Stimulated activated CD8-positive, alpha-beta memory T cell treated with anti-CD3 and anti-CD28 coated beads, Interleukin-7, amount 100 ng/mL, for 1 hour (primary cell): ENCODE measurements at places on chromosomes 1 and 21.
A peak's percentile ranks its signal among the peaks of the same experiment; 100 is the strongest.

- DNase-seq, result no peak
These were observed 289.5 kb upstream of the SGIP1 start for GRCh38 chr1:66244429-66244828.

DNA sequence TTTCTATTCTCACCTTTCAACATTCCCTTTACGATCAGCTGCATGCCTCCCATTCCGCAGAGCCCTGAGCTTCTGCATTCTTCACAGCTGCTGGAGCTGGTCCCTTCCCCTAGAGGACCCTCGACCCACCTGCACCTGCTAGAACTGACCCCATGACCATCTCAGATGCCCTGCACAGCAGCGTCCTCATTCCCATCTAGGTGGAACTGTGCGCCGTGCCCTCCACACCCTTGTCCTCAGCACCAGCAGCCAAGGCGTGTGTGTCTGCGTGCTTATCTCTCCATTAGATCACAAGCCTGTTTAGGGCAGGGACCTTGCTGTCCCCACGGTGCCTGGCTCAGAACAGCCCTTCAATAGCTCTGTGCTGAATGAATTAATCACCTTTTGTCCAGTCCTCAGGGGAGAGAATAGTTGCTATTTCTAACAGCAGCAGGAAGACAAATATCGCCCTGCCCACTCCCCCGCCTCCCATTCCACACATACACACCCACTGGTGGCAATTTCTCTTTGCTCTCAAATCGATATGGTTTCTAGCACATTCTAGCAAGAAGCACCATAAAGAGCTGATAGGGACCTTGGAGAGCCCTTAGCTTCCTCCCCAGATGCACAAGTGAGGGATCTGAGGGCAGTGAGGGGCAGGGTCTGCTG is 61.7 kb downstream of the KCNN3 start:
- DNase-seq, result no peak

GRCh38 chr1:221734187-221734586 is 7.7 kb downstream of the DUSP10 start:
- no peak for DNase-seq

- DNase-seq, result no peak
These were observed 93.5 kb downstream of the PRKAB2 start for GRCh38 chr1:147078606-147079399.

GRCh38 chr1:160645386-160646130 is 1.3 kb downstream of the SLAMF1 start:
- no peak for DNase-seq

GRCh38 chr1:78005755-78006154 is 1.0 kb downstream of the DNAJB4 start:
- no peak for DNase-seq

DNA sequence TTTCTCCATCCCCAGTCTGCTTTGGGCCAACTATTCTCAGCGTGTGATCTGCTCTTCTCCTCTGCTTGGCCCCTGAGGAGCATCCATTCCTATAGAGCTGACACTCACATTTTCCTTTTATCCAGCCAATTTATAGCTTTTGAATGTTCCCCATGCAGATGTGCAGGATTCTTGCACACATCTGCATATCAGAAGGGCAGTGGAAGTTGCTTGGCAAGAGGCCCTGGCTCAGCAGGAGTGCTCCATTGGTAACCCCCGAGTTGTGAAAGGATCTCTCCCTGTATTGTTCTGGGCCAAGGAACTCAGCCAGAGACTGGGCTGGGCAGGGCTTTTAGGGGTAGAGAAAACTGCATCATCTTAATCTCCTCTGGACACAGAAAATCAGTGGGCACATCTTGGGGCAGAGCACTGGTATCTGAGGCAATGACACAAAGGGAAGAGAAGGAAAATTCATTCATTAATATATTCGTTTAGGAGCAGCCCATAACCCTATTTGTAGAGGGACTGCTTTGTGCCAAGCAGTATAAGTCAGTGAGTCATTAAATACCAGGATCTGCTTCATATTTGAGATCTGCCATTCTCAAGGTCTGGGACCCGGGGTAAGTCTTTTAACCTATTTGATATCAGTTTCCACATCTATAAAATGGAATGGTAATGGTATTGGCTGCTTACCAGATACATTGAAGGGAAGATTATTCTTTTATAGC is 31.0 kb upstream of the BEND5 start:
- no peak for DNase-seq

GRCh38 chr1:45490121-45490625 is 790 bp downstream of the TESK2 start:
- DNase-seq, result no peak

DNA sequence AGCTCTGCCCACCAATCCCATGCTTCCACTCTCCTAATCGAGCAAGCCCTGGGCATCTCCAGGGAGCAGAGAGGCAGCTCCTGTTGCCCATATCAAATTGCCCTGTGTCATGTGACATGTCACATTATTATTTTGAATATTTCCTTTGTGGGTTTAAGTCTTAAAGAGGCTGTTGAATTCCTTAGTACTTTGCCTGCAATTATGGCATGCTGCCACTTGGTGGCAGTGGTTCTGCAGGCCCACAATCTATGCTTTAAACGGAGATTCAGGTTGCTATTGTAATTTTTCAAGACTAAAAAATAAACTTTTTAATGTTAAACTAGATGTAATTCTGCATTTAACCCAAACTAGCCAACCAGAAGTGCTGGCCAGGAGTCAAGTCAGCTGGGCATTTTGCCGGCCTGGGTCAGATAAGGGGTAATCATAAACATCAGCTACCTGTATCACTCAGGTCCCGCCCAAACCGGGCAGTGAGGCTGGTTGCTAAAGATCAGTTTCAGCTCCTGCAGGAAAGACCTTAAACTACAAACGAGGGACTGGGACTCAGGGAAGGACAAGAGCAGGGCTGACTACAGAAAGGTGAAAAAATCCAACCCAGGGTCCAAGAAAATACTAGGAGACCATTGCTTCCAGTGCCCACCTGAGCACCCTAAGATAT is 37.3 kb upstream of the ARHGEF16 start:
- DNase-seq, result no peak

- DNase-seq, result no peak
These were observed 33.6 kb downstream of the ERI3 start for GRCh38 chr1:44321466-44321865.

GRCh38 chr1:96708482-96708881 is 13.1 kb upstream of the PTBP2 start:
- DNase-seq, result no peak

DNA sequence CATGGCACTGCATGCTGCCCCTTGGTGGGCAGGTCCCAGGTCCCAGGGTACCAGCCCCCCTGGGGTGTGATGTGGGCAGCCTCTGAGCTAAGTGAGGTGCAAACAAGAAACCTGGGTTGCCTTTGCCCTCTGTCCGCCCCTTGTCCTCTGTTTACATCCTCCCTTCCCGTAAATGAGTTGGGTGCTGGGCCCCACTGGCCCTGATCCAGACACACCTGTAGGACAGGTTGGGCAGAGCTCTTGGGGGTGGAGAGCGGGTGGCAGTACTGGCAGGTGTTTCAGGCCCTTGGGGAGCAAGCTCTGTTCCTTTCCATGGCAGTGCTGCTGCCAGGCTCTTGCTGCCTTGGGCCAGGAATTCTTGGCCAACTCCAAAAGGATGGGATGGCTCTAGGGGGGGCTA is 35.8 kb downstream of the ELF3 start:
- DNase-seq, result no peak

- DNase-seq, result no peak
These were observed 37.4 kb downstream of the CLIC4 start for GRCh38 chr1:24782689-24783088.

DNA sequence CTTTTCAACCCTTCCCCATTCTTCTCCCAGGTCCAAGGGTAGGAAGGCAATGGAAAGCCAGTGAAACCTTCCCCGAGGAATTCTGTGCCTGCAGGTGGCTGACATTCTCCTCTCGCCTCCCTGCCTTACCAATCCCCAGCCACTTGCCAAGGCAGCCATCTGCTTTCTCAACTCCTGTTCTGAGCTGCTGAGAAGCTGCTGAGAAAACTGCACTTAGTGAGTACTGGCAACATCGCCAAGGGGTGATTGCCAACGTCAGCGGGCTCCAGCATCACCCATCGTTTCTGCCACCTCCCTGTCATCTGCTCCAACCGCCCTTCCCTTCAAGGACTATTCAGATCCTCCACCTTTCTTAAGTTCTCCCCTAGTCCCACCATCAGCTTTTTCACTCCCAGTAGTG is 106.0 kb downstream of the PTPRU start:
- no peak for DNase-seq

DNA sequence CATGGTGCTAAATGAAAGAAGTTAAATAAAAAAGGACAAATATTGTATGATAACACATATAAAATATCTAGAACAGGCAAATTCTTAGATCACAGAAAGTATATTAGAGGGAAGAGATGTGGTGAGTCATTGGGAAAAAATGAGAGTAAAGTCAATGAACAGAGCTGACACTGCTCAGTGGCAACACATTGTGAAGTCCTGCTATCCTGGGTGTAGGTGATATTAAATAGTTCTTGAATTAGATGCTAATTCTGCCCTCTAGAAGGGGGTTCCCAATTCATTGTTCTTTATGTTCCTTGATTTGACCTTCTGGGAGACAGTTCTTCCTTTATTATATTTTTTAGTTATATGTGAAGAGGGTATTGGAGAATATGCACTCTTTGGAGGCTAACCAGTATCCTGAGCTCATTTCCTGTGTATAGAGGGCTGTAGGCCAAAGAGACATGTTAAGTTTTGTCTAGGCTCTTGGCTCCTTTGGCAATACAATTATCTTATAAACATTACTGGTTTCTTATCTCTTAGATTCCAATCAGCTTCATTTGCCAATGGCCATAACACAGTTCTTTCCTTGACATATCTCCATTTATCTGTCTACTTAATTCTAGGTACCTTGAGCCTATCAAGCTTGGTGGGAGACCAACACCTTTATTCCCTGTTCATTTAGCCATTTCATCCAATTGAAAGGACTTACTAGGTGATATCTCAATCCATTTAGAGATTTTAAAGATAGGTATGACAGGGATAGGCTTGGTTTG is 6.6 kb upstream of the SLC35A3 start:
- DNase-seq, result no peak

- DNase-seq, result no peak
These were observed 1.1 kb downstream of the TXNIP start for GRCh38 chr1:145995148-145995881.

- no peak for DNase-seq
These were observed 827 bp downstream of the FMN2 start for GRCh38 chr1:240092301-240093119.

GRCh38 chr1:243455760-243456651 is 200.2 kb downstream of the SDCCAG8 start:
- DNase-seq, result no peak

DNA sequence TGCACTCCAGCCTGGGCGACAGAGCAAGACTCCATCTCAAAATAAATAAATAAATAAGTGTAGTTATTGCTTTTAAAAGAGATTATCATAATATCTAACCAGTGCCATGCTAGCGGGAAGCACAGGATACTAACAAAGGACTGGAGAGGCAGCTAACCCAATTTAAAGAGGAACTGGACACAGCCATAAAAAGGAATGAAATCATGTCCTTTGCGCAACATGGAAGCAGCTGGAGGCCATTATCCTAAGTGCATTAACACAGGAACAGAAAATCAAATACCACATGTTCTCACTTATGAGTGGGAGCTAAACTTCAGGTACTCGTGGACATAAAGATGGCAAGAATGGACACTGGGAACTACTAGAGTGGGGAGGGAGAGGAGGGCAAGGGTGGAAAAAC is 54.9 kb downstream of the TM2D1 start:
- DNase-seq, result no peak

DNA sequence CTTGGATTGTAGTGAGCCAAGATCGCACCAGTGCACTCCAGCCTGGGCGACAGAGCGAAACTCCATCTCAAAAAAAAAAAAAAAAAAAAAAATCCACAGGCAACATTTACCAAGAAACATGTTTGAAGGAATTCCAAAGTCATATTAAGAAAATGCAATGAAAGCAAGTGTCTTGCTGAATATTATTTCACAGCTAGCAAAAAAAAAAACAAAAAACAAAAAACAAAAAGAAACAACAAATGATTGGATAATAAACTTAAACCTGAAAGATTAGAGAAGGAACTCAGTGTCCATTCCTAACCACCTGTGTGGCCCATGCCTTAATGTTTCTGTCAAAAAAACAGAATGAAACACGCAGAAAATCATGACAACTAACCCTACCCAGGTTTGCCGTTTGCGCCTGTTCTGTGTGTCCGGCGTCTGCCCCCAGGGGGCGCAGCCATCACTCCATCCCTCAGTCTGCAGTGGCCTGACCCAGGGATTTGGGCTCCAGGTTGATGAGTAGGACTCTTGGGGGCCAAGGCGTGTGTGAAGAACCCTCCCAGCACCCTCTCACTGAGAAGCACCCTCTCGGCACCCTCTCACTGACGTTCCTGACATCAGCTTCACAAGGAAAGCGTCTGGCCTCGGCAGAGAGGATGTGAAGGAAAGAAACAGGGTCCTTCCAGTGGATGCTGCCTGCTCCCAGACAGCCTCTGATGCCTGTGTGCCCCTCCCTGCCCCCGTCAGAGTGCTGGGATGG is 19.2 kb upstream of the PTTG1IP start:
- peak; percentile 68 for DNase-seq

GRCh38 chr1:63651161-63651701 is 58.0 kb downstream of the PGM1 start:
- peak; percentile 3 for DNase-seq

GRCh38 chr1:218698141-218698540 is 353.0 kb downstream of the TGFB2 start:
- no peak for DNase-seq

- no peak for DNase-seq
These were observed 1.1 kb upstream of the SETDB1 start for GRCh38 chr1:150925080-150925479.

DNA sequence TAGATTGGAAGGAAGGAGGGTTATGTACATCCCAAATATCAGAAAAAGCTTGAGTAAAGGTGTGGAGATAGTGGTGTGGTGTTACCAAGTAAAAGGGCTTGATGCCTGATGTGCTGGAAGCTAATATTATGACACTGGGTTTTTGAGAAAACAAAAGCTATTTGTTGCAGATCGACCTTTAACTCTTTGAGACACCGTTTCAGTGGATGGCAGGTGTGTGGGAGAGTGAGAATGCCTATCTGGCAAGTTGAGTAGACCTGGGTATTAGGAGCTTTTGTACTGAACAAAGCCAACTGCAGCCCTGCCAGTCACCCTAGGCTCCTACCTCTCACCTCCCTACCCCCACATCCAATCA is 1.4 kb downstream of the MMACHC start:
- no peak for DNase-seq

DNA sequence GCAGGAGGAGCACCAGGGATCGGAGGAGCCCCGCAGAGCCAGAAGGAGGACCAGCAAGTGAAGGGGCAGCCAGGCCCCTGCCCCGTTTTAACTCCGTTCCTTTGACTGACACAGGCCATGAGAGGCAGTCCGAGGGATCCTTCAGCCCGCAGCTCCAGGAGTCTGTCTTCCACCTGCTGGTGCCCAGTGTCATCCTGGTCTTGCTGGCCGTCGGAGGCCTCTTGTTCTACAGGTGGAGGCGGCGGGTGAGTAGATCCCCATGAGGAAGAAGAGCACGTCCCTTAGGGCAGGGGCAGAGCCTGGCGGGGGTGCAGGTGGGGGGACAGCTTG is 13.3 kb downstream of the CSF1 start:
- no peak for DNase-seq
